ENCODE measurements at places on chromosomes 12 and 14.
A peak's percentile ranks its signal among the peaks of the same experiment; 100 is the strongest.

GRCh38 chr12:24764712-24765111 is 184.2 kb downstream of the BCAT1 start:
- no peak for DNase-seq

DNA sequence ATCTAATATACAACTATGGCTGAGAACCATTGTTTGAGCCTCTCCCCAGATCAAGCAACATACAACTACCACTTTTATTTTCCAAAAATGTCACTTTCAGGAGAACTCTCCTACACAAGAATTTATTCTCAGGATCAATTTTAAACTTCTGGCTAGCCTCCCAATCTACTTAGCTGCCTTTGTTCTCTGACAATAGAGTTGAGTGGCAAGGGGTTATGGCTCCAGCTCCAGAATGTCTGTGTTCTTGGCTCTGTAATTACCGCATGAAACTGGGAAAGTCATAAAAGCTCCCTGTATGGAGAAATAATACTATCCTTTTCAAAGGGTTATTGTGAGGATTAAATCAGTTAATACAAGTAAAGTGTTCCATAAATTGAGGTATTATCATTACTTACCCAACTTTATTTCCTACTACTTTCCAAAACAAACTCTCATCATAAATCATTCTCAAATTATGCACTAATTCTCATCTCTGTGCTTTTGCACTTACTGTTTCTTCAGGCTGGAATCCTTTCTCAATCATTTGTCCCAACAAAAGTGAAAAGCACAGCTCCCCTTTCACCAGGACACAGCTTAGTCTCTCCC is 121.9 kb downstream of the GARIN6 start:
- DNase-seq: no peak

DNA sequence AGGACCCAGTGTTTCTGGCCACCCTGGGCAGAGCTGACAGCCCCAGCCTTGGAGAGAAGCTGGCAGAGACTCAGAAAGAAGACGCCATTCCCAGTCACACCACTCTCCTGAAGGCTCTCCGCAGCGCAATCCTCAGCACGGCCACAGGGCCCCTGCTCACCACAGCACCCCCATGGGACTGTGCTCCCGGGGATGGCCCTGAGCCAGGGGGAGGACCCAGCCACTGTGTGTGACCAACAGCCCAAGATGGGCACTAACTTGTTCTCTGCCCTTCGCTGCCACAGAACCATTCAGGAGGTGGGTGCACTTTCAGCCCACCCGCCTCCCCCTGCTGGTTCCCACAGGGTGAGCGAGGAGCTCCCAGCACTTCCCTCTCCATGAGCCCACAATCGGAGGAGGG is 57.1 kb downstream of the CCNK start:
- no peak for DNase-seq

DNA sequence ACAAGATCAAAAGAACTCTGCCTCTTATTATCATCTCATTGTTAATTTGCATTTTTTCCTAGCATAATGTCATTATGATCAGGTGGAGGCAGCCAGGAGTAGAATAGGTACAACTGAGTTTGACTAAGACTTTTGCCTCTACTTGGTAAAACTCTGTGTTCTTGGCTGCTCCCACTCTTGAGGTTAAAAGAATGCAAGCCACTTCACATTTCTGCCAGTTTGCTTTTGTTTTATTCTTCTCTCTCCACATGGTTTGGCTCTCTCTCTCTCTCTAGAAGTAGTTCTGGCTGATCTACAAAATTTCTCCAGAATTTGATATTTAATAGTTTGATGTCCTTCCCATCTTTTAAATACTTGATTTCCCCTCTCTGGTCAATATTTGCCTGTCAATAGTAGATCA is 170.7 kb upstream of the E2F7 start:
- DNase-seq: no peak

GRCh38 chr12:77104792-77105191 is 39.4 kb upstream of the E2F7 start:
- DNase-seq: peak; percentile 66

DNA sequence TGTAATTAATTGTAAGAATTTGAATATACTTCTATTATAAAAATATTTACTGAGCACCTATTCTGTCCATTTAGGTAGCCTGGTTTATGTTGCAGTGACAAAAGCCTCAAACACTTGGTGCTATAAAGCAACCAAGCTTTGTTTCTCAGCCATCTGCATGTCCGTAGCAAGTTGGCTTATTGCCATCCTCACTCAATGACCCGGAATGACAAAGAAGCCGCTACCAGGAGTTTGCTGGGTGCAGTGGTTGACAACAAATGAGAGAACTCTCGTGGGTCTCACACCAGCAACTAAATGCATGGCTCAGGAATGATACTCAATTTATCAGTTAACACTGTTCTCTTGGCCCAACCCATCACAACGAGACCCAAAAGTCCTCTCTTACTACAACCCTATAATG is 553.1 kb downstream of the DIO2 start:
- no peak for DNase-seq
